ENCODE measurements at places on chromosomes 16 and 17.

- no peak for DNase-seq
These were observed 574 bp downstream of the LAT start for GRCh38 chr16:28985211-28986041.

DNA sequence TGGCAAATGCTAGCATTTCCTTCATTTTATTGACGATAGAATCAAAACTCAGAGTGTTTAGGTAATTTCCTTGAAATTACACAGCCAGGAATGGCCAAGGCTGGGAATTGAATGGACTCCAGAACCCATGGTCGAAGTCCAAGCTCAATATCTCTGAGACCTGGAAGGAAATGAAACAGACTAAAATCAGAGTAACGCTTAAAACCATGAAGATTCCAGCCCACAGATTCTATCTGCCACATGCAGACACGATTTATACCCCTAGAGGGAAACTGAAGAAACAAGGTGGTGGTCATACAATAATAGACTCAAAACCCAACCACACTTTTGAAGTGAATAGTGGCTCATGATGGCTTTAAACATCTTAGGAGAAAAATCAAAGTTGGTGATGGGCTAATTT is 95.6 kb downstream of the PRKCA start:
- no peak for DNase-seq

GRCh38 chr17:28524476-28525424 is 18.6 kb downstream of the FOXN1 start:
- no peak for DNase-seq

GRCh38 chr16:48547530-48547929 is 62.5 kb downstream of the N4BP1 start:
- no peak for DNase-seq

DNA sequence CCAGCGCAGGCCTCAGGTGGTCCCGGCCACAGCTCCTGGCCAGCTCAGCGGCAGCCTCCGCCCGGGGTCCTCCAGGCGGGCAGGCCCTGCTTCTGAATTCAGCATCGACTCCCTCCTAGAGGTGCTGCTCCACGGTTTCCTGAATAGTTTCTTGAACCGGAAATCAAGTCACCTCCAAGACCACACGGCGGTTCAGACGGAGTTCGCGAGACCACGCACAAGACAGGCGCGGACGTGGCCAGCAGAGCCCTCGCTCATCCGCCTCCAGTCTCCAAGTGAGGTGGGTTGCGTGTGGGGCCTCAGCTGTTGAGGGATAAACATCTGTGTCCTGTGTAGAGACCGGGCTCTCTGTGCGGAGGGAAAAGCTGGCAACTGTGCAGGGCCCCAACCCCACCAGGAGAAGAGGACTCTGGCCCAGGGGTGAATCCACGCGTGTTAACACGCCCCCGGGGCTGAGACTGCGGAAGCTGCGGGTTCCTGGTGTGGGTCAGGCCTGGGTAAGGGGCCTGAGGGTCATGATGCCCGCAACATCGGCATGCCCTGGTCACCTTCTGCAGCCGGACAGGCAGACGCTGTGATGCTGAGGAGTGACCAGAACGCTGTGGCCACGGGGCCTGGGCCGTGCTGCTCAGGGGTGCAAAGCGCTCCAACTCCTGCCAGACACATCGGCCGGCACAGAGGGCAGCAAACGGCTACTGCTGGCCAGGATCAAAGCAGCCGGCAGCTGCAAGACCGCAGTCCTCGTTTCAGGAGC is 55.0 kb upstream of the METRNL start:
- DNase-seq = no peak

Data from activated CD4-positive, alpha-beta T cell treated with anti-CD3 and anti-CD28 coated beads for 24 hours (primary cell).